ENCODE measurements at places on chromosomes 4 and X.

DNA sequence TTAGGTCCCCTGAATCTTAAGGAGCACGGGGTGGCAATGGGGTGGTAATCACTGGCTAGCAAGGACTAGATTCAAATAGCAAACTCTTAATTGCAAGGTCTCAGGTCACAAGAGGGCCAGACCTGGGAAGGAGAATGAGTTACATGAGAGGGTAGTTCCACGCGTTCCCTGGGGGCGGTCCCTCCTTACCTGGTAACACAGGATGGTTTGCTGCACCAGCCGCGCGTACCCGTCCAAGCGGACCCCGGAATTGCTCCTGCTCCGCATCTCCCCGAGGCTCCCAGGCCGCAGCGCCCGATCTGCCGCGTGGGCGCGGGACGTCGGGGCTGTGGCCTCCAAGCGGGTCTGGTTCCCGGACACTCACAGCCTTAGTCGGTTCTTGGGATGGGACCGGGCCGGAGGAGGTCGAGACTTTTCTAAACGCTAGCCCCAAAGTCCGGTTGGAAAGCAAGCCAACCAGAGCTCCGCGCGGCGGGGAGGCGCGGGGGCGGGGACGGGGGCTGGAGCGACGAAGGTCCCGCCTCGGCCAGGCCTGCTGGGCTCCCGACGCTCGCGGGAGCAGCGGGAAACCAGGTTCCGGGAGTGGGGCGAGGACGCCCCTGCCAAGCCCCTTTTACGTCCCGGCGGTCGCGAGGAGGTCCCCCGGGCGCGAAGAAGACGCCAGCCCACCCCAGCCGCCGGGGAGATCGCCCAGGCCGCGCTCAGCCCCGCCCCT, at the start of gene PHKA2:
Gene PHKA2 (minus strand): TSS at position 449 of the 715 bp plus-strand sequence. CDS start 182 bp downstream, at position 267.
- peak; percentile 12 for DNase-seq

- DNase-seq = no peak
Observed at GRCh38 chr4:10960389-10960788, 275.8 kb upstream of the CLNK start.

GRCh38 chrX:119636419-119636818, 30.2 kb upstream of the NKRF start:
- DNase-seq = no peak

DNA sequence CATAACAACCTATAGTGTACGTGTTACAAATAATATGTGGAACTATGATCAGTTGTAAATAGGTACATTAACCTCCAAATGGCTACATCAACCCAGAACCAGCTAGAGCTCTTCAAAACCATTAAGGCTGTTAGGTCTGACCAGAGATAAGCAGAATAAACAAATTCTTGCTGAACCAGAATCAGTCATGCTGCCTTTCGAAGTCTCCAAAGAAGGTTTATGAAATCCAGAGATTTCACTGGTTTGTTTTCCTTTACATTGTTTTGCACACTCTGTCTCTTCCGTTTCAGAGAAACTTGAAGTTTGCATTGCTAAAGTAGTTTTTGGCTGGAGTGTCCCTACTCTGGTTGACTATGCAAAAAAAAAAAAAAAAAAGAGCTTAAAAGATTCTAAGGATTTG, 177.3 kb upstream of the SLIT2 start:
- DNase-seq = no peak

GRCh38 chr4:165520086-165520485, 141.3 kb downstream of the CPE start:
- no peak for DNase-seq

DNA sequence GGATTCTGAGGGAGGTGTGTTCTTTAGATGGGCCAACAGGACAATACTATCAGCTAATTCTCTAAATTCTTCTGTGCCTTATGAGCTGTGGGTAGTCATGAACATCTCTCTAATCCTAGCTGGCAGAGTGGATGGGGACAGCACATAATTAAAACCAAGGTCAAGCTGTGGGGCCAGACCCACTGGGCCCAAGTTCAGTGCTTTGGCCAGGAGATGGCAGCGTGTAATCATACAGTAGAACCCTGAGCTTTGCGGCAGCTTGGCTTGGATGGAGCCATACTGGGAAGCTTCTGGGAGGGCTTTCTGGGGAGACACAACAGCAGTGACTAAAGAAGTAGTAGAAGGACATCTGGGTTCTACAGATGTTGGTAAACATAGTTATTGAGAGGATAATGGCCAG, 140.3 kb upstream of the CXCL13 start:
- DNase-seq = peak; percentile 18

DNA sequence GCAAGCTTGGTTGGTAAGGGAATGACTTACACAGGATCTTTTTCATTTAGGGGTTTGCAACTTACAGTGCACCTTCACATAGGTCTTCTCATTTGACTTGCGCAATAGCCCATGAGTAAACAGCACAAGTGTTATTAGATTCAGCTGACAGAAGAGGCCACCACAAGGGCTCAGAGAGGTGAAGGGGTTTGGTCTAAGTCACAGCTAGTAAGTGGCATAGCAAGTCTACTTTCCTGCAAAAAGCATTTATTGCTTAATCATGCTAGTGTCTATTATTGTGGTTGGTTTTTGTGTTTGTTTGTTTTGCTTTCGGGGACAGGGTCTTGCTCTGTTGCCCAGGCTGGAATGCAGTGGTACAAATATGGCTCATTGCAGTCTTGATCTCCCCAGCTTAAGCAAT, 83.3 kb downstream of the SPRY1 start:
- DNase-seq = no peak

DNA sequence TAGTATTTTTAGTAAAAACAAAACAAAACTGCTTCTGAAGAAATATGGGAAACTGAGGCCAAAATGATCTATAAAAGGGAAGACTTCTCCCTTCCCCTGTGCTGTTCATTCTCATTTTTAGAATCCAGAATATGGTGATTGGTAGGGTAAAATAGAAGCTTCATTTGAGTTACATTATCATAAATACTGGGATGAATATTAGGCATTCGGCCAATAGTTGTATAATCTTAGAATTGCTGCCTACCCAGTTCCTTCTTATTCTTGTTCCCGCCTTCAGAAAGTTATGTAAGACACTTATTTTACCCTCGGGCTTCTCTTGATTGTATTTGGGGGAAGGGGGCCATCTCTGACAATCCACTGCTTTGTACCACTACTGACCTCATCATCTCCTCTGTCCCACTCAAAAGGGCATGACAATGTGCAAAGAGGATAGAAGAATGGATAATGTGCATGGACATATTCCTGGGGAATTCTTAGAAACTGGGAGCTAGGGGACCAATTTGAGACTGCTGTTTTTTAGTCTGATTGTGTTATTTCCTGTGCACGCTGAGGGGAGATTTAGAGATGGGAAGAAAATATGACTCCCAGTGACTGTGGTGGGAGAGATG, 588 bp downstream of the ART3 start:
- no peak for DNase-seq

- DNase-seq = no peak
Observed at GRCh38 chr4:153266988-153267387, 62.7 kb downstream of the TRIM2 start.

DNA sequence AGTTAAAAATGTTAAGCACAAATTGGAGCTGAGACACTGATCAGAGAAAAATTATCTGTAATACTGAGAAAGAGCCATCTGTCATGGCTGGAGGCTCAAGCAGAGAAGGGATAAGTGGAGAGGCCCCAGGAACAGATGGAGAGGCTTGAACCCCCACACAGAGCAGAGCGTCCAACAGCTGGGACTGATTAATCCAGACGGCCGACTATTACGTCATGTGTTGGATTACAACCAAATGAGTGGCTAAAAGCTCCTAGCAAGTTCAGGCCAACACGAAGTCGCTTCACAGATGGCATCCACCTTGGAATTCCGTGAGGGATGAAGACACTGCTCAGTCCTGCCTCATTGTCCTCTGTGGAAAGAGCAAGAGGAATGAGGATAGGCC, 57.7 kb upstream of the ATXN3L start:
- DNase-seq = no peak

GRCh38 chrX:37350034-37350365, 836 bp downstream of the PRRG1 start:
- no peak for DNase-seq

GRCh38 chr4:53189011-53189410, 176.8 kb downstream of the SCFD2 start:
- peak; percentile 18 for DNase-seq

GRCh38 chrX:9759337-9759736, 6.3 kb downstream of the GPR143 start:
- DNase-seq = no peak

- DNase-seq = no peak
Observed at GRCh38 chr4:31059753-31060522, 339.8 kb downstream of the PCDH7 start.

GRCh38 chrX:5145957-5146356, 1082.7 kb downstream of the NLGN4X start:
- no peak for DNase-seq

DNA sequence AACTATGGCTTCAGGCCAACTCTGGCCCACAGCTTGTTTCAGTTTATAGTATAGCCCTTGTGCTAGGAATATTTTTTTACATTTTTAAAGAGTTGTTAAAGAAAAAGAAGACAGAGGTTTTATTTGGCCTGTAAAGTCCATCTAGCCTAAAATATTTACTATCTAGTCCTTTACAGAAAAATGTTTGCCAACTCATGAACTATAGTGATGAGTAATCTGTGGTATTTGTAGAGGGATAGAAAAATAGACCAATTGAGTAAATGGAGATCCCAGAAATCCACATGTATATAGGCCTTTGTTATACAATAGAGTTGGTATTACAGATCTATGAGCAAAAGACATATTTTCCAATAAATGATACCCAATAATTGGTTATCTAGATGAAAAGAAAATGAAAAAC, 288.7 kb downstream of the PRDM5 start:
- DNase-seq = no peak

DNA sequence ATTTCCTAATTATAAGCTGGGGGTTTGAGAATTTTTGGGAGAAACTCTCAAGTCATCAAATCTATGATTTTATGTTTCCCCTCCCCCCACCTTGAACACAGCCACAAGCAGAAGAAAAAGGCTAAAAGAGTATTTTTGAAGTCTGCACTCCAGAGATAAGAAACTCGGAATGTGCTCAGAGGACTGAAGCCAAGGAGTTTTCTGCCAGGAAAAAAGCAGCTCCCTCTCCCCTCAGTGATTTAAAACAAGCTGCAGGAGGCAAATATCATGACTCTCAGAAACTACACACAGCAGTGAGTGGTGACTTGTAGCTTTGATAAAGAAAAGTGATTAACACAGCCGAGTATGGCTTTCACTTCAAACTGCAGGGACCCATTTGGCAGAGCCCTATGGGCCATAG, 800.2 kb upstream of the FTHL17 start:
- DNase-seq = no peak

DNA sequence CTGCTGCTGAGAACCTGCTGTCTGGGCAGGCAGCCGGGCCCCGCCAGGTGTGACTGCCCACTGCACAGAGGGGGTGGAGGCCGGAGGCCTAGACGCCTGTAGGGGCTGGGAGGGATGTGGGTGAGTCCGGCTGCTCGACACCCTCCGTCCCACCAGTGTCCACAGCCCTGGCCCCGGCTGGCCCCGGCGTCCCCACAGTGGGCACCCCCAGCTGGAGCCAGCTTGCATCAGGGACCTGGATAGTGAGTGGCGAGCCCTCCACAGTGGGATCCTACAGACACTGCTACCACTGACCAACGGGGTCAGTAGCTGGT, 34.7 kb upstream of the SPON2 start:
- DNase-seq = no peak

DNA sequence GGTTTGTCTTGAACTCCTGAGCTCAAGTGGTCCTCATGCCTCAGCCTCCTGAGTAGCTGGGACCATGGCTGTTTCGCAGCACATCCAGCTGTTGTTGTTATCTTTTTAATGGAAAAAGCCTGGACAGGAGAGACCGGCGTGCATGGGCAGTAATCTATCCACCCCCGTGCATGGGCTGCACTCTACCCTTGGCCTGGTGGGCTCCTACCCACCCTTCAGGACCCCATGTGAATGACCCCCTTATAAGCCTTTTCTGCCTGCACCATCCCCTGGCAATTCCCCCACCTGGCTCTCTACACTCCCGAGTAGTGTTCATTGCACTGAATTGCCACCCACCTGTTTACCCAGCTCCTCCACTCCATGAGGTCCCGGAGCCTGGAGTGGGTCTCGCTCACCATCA, 18.9 kb upstream of the HTRA3 start:
- no peak for DNase-seq

DNA sequence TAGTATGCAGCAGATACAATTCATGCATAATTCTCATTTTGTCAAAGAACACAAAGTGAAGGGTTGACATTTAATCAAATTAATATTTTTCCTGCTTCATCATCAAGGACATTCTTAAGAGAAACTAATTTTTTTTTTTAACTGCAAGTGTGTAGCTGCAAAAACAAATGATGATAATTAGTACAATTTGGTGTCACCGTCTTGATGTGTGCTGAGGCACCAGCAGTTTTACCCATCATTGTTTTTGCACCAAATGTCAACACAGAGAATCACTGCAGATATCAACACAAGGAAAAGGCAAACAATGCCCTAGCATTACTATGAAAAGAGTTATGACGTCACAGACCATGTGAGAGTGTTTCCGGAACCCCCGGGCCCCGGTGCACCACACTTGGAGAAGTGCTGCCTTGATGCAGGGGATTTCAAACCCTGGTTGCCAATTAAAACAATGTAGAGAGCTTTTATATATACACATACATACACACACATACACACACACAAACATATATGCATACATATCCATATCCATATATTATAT, 55.9 kb downstream of the AGA start:
- no peak for DNase-seq

DNA sequence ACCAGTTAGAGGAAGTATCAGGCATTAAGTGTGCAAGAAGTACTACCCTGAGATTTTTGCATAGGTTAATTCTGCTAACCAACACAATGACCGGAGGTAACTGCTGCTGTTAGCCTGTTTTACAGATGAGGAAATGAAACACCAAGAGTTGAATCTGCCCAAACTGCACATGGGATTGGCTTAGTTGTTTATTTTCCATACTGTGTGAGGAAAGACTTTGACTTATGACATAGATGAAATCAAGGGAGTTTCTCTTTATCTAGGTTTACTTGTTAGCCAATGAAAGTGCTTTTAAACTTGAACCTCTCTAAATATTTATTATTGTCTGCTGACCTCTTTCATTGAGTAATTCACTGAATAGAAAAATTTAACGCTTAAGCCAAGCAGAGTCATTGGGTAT, 10.3 kb downstream of the GUCY1B1 start:
- no peak for DNase-seq

- no peak for DNase-seq
Observed at GRCh38 chrX:80016182-80016581, 1.6 kb downstream of the TBX22 start.

GRCh38 chrX:119736206-119736764, 22.1 kb upstream of the SOWAHD start:
- no peak for DNase-seq

- no peak for DNase-seq
Observed at GRCh38 chrX:38560776-38561125, 591 bp upstream of the TSPAN7 start.

GRCh38 chr4:139134403-139134802, 42.6 kb downstream of the ELF2 start:
- no peak for DNase-seq

DNA sequence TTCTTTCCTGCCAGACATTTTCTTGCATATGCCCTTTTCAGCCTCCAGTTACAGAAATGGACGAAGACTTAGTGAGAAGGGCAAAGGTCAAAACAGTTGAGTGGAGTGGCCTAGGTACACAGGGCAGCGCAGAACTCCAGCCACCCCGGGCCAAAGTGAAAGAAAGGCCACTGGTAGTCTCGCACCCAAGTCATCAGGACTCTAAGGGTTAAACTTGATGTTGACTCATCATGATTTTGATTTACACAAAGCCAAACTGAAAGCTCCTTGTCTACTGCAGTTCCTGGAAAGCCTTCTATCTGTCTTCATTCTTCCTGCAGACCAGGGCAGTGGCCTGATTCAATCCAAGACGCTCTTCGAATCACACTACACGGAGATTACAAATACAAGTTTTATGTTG, 2.6 kb upstream of the IL13RA1 start:
- DNase-seq = peak; percentile 1
